Activated CD8-positive, alpha-beta memory T cell treated with anti-CD3 and anti-CD28 coated beads, Interleukin-2, amount 10 ng/mL, durations not matched to agents 7 days and 5 days (primary cell): ENCODE measurements at places on chromosomes 6 and 20. TPM values are rescaled to one million over a fixed set of nuclear protein-coding genes. Genes with fewer than 3 reads are reported as not detected.

- peaks cover 34% of the 10 kb centered on the region for H3K27me3 ChIP-seq
- no peaks in the 10 kb centered on the region for H3K36me3 ChIP-seq
- no peak for DNase-seq
- H3K27ac ChIP-seq = no peak within 1 kb of the TSS
- no peaks in the 10 kb centered on the region for H3K4me1 ChIP-seq
- no peak within 1 kb of the TSS for H3K4me3 ChIP-seq
These were observed at the start of gene GDAP1L1 for GRCh38 chr20:44247131-44247571. GDAP1L1 (plus strand) TSS chr20:44247308; CDS start chr20:44247335, 27 bp downstream.

STMND1 gene
- total RNA-seq = not detected

RIMS1 gene
- total RNA-seq = not detected

SIGLEC1 gene
- not detected for total RNA-seq

SRPK1 gene
- 101 TPM for total RNA-seq

- H3K4me1 ChIP-seq = no peaks in the 10 kb centered on the region
- DNase-seq = no peak
- no peak overlapping the region for H3K4me3 ChIP-seq
- H3K27me3 ChIP-seq = no peaks in the 10 kb centered on the region
These were observed 249.2 kb upstream of the QKI start for GRCh38 chr6:163165155-163165910.

DNA sequence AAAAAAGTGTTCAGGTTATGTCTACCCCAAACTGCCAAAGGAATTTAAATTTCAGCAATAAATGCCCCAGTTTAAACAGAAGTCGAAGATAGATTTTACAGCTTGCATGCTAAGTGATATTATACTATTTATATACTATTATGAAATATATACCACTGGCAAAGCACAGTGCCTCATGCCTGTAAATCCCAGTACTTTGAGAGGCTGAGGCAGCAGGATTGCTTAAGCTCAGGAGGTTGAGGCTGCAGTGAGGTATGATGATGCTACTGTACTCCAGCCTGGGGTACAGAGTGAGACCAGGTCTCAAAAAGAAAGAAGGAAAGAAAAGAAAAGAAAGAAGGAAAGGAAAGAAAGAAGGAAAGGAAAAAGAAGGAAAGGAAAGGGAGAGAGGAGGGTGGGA, 102.1 kb downstream of the MTFR2 start:
- DNase-seq = no peak
- H3K27ac ChIP-seq = no peak overlapping the region
- no peaks in the 10 kb centered on the region for H3K36me3 ChIP-seq
- H3K27me3 ChIP-seq = peaks cover 11% of the 10 kb centered on the region
- no peaks in the 10 kb centered on the region for H3K4me1 ChIP-seq
- H3K4me3 ChIP-seq = no peak overlapping the region

BPIFA1 gene
- total RNA-seq = not detected

DNA sequence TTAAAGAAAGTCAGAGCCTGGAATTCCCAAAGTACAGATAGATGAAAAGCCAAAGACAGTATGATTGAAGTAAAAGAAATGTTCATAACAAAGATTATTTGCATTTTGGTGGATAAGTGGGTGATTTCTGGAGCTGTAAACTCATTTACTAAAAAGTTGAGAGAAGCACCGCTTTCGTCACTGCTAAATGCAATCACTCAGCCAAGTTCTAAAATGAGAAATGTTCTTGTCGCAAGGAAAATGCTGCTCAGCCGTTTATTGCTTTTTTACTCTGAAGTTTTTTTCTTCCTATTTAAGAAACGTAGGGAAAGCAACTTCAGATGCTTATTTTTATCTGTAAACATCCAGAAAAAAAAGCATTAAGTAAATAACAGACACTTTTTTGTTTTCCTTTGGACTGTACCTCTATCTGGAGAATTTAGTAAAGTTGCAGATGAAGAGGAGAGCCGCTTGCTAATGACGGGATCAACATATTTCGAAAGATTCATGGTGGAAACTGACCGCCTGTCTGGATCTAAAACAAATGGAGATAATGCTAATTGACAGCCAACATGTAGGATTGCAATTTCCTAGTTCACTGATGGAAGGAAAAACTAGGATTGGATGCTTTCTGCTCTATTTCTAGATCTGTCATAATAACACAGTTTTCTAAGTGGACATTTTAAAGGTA, 93.8 kb upstream of the BCLAF1 start:
- H3K4me3 ChIP-seq = no peak overlapping the region
- H3K27ac ChIP-seq = no peak overlapping the region
- H3K4me1 ChIP-seq = no peaks in the 10 kb centered on the region
- H3K27me3 ChIP-seq = peaks cover 7% of the 10 kb centered on the region
- H3K36me3 ChIP-seq = no peaks in the 10 kb centered on the region

DNA sequence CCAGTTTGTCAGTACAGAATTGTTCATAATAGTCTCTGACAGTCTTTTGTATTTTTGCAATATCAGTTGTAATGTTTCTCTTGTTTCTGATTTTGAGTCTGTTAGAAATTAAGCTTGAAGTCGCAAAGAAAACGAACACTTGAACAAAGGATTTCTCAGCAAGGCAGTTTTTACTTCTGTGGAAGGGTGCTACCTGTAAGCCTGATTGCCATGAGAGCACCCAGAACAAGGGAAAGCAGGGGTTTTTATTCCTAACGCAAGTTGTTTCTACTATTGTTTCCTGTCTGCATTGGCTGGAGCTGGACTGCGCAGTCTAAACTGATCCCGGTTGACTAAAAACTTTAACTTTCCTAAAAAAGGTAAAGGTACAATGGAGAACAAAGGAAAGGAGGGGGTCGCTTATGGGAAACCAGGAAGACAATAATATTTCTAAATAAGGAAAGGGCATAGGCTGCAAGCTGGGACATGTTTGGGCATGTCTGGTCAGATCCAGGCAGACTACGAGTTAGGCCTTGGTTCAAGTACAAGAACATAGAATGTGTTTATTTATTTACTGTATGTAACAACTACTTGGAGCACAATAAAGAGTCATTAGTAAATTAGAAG, 28.5 kb downstream of the HLA-B start:
- no peak for DNase-seq
- peak overlapping the region; percentile 56 for H3K27ac ChIP-seq
- H3K4me3 ChIP-seq = no peak overlapping the region
- H3K4me1 ChIP-seq = peaks cover 14% of the 10 kb centered on the region

OXT gene
- not detected for total RNA-seq

- no peak overlapping the region for H3K4me3 ChIP-seq
- peaks cover 32% of the 10 kb centered on the region for H3K4me1 ChIP-seq
- no peaks in the 10 kb centered on the region for H3K36me3 ChIP-seq
- H3K27me3 ChIP-seq = peaks cover 53% of the 10 kb centered on the region
- no peak overlapping the region for H3K27ac ChIP-seq
These were observed 19.2 kb upstream of the MRPS18A start for GRCh38 chr6:43706788-43707187.

CTAGE9 gene
- not detected for total RNA-seq

- no peak for DNase-seq
- H3K4me3 ChIP-seq = peak overlapping the region; percentile 5
- H3K36me3 ChIP-seq = peaks cover 11% of the 10 kb centered on the region
- peak overlapping the region; percentile 80 for H3K27ac ChIP-seq
- H3K27me3 ChIP-seq = no peaks in the 10 kb centered on the region
- peaks cover 44% of the 10 kb centered on the region for H3K4me1 ChIP-seq
These were observed 12.2 kb downstream of the FGD2 start for GRCh38 chr6:37017606-37018197.

ENPP3 gene
- total RNA-seq = 0.93 TPM

C6orf141 gene
- not detected for total RNA-seq

ASIP gene
- not detected for total RNA-seq

GRCh38 chr6:137677709-137678108, 183.5 kb upstream of the OLIG3 start:
- H3K4me3 ChIP-seq = peak overlapping the region; percentile 51
- peaks cover 41% of the 10 kb centered on the region for H3K36me3 ChIP-seq
- DNase-seq = no peak
- H3K27ac ChIP-seq = peak overlapping the region; percentile 91
- peaks cover 57% of the 10 kb centered on the region for H3K4me1 ChIP-seq

GRCh38 chr6:127069659-127070279, 48.7 kb upstream of the RSPO3 start:
- no peaks in the 10 kb centered on the region for H3K36me3 ChIP-seq
- DNase-seq = no peak
- no peaks in the 10 kb centered on the region for H3K4me1 ChIP-seq
- H3K4me3 ChIP-seq = no peak overlapping the region
- no peak overlapping the region for H3K27ac ChIP-seq
- H3K27me3 ChIP-seq = no peaks in the 10 kb centered on the region

DNA sequence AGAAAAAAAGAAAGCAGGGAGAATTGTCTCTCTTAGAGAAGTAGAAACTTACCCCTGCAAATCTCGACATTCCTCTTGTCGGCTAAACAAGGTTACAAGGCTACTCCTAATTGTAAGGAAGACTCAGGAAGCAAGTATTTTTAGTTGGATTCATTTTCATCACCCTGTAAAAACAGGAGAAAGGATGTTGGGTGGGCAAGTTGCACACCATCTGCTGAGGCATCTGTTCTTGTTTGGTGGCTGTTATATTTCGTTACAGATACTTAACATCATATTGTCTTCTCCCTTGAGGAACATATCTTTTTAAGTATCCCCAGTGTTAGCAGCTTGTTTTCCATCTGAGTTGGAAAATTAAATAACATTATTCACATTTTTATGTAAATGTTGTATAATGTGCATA, 187.5 kb downstream of the PLCB4 start:
- H3K4me1 ChIP-seq = no peaks in the 10 kb centered on the region
- no peaks in the 10 kb centered on the region for H3K27me3 ChIP-seq
- H3K4me3 ChIP-seq = no peak overlapping the region
- no peaks in the 10 kb centered on the region for H3K36me3 ChIP-seq

ZNF512B gene
- total RNA-seq = 13.5 TPM

IL17A gene
- not detected for total RNA-seq

DNA sequence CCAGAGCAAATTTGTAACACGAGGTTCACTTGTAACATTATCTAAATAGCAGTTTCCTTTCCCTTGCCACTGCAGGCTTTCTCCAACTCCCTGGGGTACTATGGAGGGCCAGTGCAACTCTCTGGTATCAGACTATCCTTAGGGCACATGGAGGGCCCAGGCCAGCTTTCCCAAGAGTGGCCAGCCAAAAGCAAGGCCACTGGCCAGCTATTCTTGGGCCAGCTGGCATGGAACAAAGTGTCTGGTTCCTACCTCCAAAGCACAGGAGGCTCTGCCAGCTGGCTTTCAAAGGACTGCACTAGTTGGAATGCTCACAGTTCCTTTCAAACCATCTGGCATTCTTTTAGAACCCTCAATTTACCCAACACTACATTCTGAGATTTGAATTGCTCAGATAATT, 8.7 kb downstream of the RNF24 start:
- H3K27me3 ChIP-seq = no peaks in the 10 kb centered on the region
- peaks cover 12% of the 10 kb centered on the region for H3K36me3 ChIP-seq
- H3K4me1 ChIP-seq = peaks cover 26% of the 10 kb centered on the region
- H3K4me3 ChIP-seq = no peak overlapping the region
- H3K27ac ChIP-seq = no peak overlapping the region

SLC52A3 gene
- not detected for total RNA-seq

GRCh38 chr6:156718647-156719394, 58.4 kb upstream of the ARID1B start:
- no peak for DNase-seq
- no peak overlapping the region for H3K4me3 ChIP-seq
- H3K36me3 ChIP-seq = no peaks in the 10 kb centered on the region
- no peak overlapping the region for H3K27ac ChIP-seq

- no peak overlapping the region for H3K4me3 ChIP-seq
- H3K4me1 ChIP-seq = no peaks in the 10 kb centered on the region
- no peak overlapping the region for H3K27ac ChIP-seq
- DNase-seq = no peak
These were observed 156.1 kb downstream of the MRPL14 start for GRCh38 chr6:43970913-43971775.

MICAL1 gene
- total RNA-seq = 86.0 TPM

GRCh38 chr20:675453-676314, at the start of gene SCRT2:
SCRT2 (minus strand) TSS chr20:675802; CDS start chr20:675601, 201 bp downstream.
- H3K4me3 ChIP-seq = no peak within 1 kb of the TSS
- DNase-seq = peak; percentile 70
- H3K27me3 ChIP-seq = peaks cover 71% of the 10 kb centered on the region
- peaks cover 2% of the 10 kb centered on the region for H3K36me3 ChIP-seq
- H3K27ac ChIP-seq = no peak within 1 kb of the TSS

DNA sequence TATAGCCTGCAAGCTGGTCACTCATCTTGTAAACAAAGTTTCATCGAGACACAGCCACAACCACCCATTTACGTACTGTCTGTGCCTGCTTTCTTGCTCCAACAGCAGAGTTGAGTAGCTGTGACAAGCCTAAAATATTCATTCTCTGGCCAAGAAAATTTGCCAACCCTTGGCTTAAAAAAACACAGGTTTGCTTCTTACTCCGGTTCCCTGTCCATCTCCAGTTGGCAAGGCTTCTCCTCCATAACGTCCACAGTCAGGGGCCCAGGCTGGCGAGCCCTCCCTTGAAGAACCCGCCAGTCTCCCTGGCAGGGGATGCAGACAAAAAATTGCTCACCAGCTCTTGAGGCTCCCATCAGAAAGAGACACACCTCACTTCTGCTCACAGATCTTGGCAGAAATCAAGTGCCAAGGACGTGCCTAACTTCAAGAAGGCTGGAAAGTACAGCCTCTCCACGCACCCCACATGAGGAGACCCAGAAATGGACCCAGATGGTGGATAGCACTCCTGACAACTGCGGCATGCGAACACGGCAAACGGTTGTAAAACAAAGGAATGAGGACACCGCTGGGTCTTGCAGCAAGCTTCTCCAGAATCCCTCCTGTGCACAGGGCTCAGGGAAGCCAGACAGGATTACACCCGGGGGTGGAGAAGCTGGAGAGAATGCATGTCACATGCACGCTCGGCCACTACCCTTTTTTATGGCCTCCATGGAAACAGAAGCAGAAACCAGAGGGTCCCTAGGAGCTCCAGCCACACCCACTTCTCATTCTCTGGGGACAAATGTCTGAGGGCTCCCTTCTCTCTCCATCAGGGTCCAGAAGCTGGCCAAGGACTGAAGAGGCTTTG, 59.8 kb upstream of the SIRPA start:
- DNase-seq = no peak
- no peak overlapping the region for H3K4me3 ChIP-seq
- peaks cover 3% of the 10 kb centered on the region for H3K27me3 ChIP-seq
- no peaks in the 10 kb centered on the region for H3K36me3 ChIP-seq
- H3K27ac ChIP-seq = no peak overlapping the region
- no peaks in the 10 kb centered on the region for H3K4me1 ChIP-seq

GRCh38 chr6:133424359-133424758, 183.2 kb downstream of the EYA4 start:
- H3K36me3 ChIP-seq = no peaks in the 10 kb centered on the region
- DNase-seq = no peak
- no peaks in the 10 kb centered on the region for H3K4me1 ChIP-seq
- no peak overlapping the region for H3K27ac ChIP-seq
- H3K27me3 ChIP-seq = no peaks in the 10 kb centered on the region
